ENCODE measurements at places on chromosomes 16 and 17.

DNA sequence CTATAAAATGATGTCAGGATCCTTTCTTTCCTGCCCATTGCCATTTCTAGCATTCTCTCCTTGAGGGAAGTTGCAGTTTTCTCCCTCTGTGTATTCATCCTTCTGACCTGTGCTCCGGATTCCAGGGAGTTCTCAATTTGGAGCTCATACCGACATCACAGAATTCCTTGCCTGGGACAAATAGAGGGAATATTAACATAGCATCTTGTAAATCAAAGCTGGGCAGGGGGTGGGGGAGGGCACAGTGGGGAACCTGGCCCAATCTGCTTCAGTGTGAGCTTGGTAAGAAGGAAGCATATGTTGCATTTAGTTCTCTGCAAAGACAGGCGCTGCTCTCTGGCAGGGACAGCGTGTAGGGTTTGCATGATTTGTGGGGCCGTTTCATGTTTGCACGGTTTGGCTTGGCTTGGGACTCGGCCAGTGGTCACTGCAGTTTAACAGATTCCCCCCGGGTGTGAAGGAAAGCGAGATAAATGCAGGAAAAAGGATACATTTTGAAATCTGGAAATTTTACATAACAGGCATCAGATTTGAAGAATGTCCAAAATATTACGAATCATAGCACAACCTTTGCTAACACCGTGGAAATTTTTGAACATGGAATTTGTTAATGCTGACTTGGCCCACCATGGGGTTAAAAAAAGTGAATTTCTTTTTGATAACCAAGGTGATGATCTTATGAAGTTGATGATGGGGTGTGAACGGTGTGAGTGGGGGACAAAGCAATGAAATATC lies 178.0 kb downstream of the WWOX start:
- DNase-seq = no peak

DNA sequence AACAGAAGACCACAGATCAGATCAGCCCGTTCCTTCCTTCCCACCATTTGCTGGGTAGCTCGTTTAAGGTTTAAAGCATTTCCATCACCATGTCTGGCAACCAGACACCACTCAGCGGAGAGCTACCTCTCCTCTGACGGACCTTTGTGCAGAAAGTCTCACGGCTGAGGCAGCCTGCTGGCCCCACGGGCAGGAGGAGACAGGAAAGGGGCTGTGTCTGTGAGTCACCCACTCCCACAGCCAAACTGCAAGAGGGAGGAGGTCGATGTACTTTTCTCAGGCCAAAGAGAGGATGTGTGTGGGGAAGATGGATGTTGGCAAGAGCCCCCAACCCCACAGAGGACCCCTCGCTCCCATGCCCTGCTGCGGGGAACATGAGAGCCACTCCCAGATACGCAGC lies 92.1 kb downstream of the ZNF423 start:
- no peak for DNase-seq

DNA sequence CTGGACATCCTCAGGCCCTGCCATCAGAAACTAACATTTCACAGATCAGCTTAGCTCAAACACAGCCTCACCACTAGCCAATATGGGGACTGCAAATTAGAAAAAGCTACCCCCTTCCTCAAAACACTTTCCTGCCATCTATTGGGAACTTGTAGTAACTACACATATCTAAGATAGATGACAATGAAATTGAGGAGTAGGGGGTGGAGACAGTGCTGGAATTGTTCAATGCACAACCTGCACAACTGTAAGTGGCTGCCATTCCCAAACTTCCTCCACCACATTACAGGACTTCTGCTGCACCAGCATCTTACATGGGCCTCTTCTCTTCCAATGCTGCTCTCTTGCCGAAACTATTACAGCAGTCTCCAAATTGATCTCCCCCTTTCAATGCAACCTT lies 21.9 kb downstream of the AIPL1 start:
- no peak for DNase-seq

DNA sequence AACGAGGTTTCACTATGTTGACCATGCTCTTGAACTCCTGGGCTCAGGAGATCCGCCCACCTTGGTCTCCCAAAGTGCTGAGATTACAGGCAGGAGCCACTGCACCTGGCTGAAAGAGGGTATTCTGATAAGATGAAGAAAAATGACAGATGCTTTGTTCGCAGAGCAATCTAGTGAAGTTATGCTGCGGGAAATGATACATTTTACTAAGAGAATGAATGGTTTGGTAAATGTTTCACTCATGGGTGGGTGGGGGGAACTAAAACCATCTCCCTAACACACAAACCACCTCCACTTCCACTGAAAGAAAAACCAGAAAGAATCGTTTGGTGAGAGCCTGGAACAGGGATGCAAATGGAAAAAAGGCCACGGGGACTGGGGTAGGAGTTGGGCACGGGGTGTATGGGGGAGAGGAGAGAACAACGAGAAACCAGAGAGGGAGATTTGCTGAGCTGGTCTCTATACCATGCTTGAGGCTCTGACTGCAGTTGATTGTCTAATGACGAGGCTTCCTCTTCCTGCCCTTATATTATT lies 19.0 kb upstream of the XYLT2 start:
- DNase-seq = no peak

DNA sequence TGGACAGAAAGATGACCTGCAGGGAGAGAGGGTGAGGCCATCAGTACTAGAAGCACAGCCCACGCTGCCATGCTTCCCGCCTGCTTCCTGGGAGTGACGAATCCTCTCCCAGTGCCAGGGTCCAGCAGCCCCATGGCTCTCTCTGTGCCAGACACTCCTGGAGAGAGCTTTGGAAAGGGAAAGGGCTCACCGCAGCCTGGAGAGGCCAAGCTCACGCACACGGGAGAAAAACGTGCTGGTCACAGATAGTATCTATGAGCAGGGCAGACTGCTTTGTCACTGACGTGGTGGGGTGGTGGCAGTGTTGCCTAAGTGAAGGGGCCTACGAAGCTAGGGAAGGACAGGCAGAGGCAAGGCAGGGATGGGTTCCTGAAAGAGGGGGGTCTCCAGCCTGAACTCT lies 5.4 kb downstream of the WBP2 start:
- no peak for DNase-seq

- no peak for DNase-seq
Measured at GRCh38 chr16:16143038-16143763, 80.1 kb downstream of the ABCC6 start.

DNA sequence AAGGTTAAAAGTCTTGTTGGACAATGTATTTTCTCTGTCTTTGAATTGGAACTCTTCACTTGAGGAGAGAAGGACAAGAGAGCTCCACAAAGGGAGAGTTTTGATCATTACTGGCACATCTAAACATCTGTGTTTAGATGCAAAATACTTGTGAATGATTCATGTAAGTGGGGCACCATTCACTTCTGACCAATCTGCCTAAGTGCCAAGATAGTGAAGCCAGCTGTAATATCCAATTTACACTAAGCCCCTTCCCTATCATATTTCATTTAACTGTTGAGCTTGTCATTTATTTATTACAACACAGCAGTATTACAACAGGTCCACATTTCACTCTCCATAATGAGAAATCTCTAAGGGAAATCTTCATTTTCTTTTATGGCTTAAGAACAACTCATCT lies 832.3 kb upstream of the GOT2 start:
- no peak for DNase-seq

DNA sequence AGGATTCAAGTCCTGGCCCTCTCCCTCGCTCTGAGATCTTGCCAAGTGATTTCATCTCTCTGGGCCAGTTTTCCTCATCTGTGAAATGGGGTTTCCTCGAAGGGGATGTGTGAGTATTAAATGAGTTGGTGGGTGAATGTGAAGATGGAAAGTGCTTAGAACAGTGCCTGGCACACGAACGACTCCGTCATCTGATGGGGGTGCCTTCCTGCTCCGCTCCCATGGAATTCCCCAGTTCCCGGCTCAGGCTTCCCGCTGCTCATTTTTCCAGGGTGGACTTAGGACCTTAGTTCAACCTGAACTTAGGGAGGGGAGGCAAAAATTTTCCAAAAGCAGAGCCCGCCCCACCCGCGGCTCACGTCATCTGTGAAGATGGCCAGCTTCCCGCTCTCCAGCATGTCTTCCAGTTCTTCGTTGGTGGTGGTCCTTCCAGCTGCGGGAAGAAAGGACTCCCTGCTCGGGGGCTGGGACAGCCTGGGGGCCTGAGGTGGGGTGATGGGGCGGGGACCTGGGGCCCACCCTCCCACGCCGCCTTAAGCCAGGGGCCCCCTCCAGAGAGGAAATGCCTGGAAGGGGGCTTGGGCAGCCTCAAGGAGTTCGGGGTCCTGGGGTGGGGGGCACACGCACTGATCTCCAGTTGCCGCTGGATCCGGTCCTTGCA lies 11.4 kb downstream of the HSD3B7 start:
- no peak for DNase-seq

DNA sequence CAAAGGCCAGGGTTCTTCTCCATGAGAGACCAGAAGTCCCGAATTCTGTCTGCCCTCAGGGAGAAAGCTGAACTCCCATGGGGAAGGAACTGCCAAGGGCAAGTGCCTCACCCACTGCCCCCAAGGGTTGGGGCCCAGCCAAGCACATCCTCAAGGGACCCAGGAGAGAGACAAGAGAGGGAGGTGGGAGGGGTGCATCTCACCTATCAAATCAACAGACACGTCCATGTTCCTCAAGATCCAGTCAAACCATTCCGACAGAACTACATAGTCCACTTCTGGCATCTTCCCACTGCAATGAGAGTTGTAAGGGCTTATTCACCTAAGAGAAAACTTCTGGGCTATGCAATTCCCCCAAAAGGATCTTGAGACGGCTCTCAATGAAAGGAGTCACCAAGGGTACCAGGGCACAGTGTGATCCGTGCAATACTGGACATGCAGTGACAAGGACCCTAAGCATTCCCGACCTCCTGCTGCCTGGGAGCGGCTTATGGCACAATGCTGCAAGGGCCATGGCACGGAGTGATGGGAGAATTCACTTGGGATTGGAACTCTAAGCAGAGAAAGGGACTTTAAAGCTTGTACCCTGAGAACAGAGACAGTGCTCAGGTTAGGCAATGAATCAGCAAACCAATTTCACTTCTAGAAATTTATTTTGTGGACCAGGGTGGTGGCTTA lies 32.2 kb downstream of the TK2 start:
- DNase-seq = no peak

DNA sequence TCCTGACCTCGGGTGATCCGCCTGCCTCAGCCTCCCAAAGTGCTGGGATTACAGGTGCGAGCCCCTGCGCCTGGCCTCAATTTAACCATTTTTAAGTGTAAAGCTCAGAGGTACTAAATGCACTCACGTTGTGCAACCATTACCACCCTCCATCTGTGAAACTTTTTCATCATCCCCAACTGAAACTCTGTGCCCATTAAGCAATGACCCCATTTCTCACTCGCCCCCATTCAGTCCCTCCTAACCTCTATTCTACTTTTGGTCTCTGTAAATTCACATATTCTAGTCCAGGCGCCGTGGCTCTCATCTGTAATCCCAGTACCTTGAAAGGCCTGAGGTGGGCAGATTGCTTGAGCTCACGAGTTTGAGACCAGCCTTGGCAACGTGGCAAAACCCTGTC lies 8.3 kb upstream of the SPNS3 start:
- no peak for DNase-seq

GRCh38 chr16:84229471-84229870 lies 10.3 kb downstream of the KCNG4 start:
- DNase-seq = no peak

- DNase-seq = no peak
Measured at GRCh38 chr16:68626557-68626956, 18.6 kb upstream of the CDH3 start.

GRCh38 chr17:32323046-32323445 lies 18.9 kb downstream of the C17orf75 start:
- no peak for DNase-seq

DNA sequence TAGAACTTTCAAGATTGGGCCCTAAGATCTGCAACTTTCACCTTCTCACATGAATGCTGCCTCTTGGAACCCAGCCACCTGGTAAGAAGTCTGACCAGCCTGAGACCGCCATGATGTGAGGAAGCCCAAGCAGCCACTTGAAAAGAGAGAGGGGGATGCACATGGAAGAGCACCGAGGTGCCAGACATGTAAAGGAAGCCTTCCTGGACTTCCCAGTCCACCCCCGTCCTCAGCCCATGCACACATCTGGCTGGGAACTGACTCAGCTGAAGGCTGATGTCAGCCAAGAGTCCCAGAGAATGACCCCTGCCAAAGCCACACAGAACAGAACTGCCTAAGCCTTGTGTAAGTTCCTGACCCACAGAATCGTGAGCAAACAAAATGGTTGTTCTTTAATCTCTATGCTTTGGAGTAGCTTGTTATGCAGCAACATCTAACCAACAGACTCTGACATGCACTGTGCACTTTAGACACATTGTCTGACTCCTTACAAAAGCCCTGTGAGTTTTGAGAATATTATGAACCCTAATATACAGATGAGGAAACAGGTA lies 86.7 kb downstream of the RMI2 start:
- no peak for DNase-seq

- no peak for DNase-seq
Measured at GRCh38 chr16:87319997-87320491, 2.9 kb upstream of the C16orf95 start.

DNA sequence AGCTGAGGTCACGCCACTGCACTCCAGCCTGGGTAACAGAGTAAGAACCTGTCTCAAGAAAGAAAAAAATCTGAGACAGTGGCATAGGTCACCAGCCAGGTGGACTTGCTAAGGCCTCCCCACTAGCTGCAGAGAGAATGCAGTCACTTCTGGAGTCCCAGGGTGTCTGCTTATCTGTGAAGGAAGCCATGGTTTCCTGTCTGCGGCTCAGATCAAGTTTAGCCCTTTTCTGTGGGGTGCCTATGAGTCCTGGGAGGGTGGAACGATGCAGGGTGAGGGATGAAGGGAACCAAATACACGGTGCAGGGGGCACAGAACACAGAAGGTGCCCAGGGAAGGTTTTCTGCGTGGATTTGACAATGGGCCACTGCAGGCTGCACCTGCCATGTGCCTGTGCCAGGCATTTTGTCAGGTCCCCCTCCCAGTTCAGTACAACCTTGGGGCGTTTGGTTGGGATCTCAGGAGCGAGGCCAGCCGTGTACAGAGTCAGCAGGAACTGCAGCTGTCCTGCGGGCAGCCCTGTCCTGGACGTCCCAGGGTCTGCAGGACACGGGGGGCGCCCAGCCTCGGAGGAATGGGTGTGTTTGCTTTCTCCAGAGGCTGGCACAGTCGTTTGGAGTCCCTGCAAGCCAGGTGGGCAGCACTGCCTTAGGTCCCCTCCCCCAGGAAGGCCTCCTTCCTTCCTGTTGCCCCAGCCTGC lies 41.8 kb downstream of the RAB11FIP4 start:
- DNase-seq = no peak

Data from activated T-cell treated with anti-CD3 and anti-CD28 coated beads for 24 hours (primary cell).